ENCODE measurements at places on chromosomes 1 and 21.
A peak's percentile ranks its signal among the peaks of the same experiment; 100 is the strongest.

DNA sequence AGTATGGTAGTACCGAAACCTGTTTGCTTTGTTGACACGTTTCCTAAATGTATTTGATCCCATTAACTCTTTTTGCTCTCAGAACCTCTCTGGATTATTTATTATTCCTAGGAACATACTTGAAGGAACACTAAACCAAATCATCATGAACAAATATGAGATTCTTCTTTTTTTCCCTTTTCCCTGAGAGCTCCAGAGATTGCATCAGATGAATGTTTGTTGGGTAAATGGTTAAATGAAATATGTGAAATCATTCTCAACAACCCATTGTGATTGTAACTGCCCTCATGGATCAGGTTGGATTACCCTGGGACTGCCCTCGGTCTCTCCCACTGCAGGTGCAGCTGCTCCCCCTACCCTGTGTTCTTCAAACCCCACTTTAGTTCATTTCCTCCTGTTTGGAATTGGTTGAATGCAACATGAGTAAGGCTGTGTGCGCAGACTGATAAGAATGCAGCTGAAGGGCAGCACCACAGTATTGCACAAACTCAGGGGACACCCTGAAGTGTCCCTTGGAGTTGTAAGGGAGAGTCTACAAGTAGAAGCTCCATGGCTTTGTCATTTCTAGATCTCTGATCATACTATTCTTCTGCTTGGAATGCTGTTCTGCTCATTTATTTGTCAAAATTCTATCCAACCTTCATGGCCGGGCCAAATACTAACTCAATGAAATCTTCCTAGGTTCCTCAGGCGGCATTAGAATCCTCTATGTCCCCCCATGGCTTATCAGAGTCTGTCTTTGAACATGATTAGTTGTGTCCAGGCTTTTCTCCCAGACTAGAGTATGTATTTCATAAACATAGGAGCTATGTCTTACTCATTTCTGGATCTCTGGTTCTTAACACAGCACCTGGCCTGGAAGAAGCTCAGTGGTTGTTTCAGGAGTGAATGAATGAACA lies 47.1 kb upstream of the NEK2 start:
- DNase-seq = no peak

DNA sequence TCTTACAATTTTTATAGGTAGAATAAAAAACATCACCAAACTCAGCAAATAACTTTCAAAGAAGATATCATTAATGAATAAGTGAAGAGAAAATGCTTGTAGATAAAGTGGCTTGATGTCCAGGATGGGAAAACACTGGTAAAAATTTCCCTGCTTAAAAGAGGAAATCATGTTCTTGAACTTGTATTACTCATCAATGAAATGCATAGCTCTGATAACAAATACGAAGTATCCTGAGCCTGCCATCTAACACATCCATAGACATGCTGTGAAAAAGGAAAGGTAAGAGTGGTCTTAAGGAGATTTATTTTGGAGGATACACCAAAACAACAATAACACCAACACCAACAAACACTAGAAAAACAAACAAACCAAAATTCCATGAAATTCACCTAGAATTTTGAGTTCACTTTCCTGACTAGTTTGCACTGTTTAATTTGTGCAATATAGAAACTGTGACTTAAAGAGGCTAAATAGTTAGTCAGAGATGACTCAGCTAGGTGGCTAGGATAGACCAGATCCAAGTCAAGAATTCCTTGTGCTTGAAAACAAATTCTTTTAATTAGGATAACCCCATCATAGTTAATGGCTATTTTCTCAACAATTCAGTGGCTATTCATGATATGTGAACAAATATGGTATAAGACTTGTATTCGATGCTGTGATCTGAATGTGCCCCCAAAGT lies 179.8 kb upstream of the KCNK2 start:
- no peak for DNase-seq

GRCh38 chr1:93615582-93616150 lies 66.0 kb downstream of the BCAR3 start:
- no peak for DNase-seq

- DNase-seq = no peak
These were observed 51.2 kb downstream of the SIPA1L2 start for GRCh38 chr1:232578651-232579195.

GRCh38 chr1:48675251-48675650 lies 101.4 kb downstream of the BEND5 start:
- no peak for DNase-seq

GRCh38 chr1:10890491-10891071 lies 94.1 kb upstream of the CASZ1 start:
- peak; percentile 56 for DNase-seq

- no peak for DNase-seq
These were observed 22.3 kb upstream of the ATP5PO start for GRCh38 chr21:33937931-33938339.

GRCh38 chr1:86470859-86471258 lies 2.1 kb downstream of the CLCA1 start:
- no peak for DNase-seq

DNA sequence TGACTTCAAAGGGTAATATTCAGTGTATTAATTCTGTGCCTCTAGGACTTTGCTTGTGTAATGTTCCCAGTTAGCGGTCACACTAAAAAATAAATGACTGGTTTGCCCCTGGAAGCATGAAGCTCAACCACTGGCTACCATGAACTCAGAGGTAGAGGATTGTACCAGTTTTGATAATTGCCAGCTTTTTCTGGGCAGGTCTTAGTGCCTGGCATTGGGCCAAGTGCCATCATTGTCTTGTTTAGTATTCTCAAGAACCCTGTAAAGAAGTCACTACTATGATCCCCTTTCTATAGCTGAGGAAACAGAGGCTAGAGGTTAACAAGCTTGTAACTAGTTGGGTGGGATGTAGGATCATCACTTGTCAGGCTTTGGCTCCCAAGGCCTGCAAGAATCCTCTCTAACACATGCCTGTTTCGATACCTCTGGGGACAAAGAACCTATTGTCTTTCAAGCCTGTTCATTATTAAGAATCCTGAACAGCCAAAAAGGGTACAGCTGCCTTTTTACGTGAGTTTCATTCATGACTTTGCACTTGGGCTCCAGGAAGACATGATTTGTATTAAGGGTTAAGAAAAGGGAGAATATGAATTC lies 121.9 kb upstream of the JUN start:
- DNase-seq = no peak

DNA sequence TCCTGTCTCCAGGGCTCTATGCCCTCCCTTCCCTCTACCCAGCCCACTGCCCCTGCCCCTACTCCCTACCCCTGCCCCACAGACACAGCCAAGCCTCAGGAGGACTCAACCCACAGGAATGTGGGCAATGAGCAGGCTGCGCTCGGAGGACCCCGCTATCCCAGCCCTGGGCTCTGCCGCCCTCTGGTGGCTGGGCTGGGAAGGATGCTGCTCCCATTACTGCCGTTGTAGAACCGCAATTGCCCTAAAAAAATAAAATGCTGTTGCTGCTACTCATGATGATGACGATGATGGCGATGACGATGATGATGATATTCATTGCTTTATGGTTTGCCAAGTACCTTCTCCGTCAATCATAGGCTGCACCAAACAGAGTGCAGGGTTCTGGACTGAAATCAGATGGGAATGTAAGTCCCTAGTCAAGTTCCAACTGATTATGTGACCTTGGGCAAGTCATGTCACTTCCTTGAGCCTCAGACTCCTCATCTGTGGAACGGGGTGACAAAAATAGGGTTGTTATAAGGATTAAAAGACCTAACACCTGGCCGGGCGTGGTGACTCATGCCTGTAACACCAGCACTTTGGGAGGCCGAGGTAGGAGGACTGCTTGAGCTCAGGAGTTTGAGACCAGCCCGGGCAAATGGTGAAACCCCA lies 24.6 kb downstream of the ARHGEF19 start:
- DNase-seq = no peak

GRCh38 chr1:168213349-168213748 lies 12.5 kb upstream of the SFT2D2 start:
- DNase-seq = no peak

DNA sequence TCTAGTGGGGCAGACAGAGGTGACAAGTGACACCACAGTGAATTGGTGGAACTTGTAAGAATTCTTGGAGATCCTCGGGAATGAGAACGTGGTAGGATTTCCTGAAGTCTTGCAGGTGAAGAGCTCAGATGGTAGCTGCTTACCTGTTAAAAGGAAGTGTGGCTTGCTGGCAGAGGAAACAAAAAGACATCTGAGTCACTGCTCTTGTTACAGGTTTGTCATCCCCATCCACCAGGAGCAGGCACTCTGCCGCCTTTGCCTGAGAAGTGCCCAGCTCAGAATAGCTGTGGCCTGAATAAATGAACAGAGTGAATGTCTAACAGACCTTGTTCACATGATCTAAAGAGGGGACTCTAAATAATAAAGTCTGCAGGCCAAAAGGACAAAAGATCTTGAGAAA lies 12.3 kb upstream of the ZSCAN20 start:
- DNase-seq = no peak

GRCh38 chr1:234969581-234970400 lies 158.8 kb downstream of the TOMM20 start:
- DNase-seq = peak; percentile 76

- no peak for DNase-seq
These were observed 14.2 kb downstream of the TTC34 start for GRCh38 chr1:2787163-2787911.

DNA sequence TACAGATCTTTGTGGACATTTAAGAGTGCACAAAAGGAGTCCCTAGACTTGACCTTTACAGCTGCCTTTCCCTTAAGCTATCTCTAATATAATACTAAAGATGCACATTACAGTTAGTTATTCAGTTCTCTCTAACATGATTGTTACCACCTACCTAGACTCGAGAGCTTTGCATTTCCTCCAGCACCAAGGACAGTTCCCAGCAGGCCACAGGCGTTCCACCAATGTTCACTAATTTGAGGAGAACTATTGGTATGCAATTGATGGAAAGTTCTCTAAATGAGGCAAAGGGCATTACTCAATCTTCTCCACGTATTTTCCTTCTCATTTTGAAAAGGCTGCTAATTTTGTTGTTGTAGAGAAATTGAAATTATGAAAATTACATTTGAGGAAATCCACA lies 5.4 kb upstream of the NTNG1 start:
- DNase-seq = peak; percentile 12

DNA sequence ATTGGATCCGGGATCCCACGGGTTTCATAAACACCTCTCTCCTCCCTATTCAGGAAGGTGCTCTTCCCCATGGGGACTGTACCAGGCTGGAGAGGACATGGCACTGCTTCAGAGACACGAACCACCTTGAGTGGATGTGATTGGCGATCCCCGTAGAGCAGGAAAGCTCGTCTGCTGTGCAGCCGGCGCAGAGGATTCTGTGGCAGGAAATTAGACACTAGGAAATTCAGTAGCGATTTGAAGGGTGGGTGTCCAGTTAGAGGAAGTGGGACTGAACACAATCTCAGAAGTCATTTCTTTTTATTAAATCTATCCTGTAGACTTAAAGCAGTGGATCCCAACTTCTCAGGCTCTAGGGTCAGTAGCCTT lies 767 bp downstream of the PDIK1L start:
- DNase-seq = no peak

DNA sequence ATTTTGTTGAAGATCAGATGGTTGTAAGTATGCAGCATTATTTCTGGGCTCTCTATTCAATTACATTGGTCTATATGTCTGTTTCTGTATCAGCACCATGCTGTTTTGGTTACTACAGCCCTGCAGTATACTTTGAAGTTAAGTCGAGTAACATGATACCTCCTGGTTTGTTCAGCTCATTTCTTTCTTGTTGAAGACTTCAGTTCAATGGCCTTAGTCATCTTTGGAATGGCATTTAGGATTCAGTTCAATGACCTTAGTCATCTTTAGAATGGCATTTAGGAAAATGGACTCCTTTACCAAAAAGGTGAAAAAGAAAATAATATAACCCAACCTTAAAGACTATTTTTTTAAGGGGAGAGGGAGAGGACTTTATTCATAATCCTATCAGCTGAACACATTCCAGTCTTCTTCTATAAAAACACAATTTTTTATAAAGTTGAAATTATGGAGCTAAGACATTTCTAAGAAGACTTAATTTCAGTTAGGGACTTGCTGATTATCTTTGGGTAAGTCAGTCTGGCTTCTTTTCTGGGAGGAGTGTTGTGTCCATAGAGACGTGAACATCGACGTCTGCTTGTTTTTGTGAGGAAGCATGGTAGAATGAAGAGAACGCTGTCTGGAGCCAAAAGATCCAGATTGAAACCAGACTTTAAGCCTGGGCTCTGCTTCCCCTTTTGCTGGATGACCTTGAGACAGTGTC lies 48.3 kb downstream of the DDR2 start:
- no peak for DNase-seq

DNA sequence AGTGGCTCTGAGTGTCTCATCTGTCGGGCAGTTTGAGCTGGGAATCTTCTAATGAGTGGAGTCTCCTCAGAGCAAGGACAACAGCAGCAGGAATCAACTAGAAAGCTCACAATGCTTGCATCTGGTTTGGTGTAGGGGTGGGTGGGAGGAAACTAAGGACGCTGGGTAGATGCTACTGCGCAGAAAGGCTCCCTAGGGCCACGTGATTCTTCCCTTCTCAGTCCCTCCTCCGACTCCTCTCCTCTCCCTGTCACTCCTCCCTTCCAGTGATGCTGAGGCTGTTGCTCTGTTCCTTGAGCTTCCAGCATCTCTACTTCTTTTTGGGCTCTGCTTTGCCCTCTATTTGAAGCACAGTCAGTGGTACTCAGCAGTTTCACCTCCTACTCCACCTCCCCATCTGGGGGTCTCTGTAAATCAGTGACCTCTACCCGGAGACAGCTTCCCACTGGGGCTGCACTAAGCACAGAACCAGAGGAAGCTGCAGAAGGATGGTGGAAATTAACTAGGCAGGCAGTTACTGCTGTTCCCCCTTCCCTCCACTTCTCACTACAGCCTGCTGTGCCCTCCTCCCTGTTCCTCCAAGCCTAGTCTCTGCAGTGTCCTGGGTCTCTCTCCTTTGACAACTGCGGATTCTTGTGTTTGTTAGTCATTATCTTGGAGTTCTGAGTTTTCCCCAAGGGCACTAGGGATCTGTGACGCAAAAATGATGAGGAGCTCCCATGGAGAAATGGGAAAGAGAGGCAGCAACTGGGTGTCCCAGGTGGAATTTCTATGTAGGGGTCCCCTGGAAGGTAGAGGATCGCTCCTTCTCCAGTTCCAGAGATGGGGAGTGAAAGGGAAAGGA lies 5.8 kb downstream of the LINGO4 start:
- no peak for DNase-seq

GRCh38 chr1:232377494-232377770 lies 252.5 kb downstream of the SIPA1L2 start:
- DNase-seq = no peak

DNA sequence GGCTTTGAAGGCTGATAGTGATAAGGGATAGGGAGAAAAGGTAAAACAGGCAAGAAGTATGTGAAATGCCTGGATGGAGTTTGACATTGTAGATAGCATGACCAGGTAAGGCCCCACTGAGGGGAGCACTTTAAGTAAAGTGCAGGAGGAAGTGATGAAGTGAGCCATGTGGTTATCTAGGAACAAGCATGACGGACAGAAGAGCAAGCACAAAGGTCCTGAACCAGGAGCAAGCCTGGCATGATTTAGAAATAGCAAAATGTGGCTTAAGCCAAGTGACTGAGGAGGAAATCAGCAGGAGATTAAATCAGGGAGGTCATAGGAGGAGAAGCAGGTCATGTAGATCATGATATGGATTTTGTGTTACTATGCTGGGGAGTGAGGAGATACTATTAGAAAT lies 129.2 kb downstream of the GLUL start:
- DNase-seq = no peak

GRCh38 chr1:8818325-8818775 lies 910 bp upstream of the RERE start:
- DNase-seq = no peak

GRCh38 chr1:227540170-227541098 lies 22.9 kb upstream of the ZNF678 start:
- DNase-seq = no peak

Data from right kidney (tissue), 9 donors.